ENCODE measurements at places on chromosomes 12 and 14.

- DNase-seq, result no peak
These were observed 47.4 kb upstream of the GPR68 start for GRCh38 chr14:91291786-91292405.

DNA sequence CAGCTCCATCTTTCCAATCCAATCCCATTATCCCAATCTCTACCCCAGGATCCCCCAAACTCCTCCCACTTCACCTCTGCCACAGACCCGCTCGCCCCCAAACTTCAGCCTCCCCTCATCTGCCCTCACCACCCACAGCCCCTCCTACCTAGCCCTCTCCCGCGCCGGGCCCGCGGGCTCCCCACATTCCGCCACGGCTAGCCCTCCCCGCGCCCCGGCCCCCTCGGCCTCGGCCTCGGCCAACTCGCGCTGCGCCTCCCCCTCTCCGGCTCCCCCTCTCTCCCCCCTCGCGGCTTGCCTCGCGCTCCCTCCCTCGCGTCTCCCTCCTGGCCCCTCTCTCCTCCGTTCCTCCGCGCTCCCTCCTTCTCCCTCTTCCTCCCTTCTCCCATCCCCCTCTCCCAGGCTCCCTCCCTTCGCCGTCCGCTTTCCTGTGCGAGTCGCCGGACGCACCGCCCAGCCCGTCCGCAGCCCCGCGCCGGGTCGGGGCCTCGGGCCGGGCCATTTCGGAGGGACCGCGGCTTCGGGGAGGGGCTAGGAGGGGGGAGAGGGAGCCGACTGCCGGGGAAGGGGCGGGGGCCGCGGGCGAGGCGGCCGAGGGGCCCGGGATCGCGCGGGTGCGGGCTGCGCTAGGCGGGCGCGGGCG lies at the start of gene ATN1:
ATN1 (plus strand) TSS at position 581 of the 643 bp plus-strand sequence. CDS start 6,043 bp downstream, outside the sequence.
- peak; percentile 33 for DNase-seq

GRCh38 chr12:22082190-22082701 lies 36.2 kb downstream of the CMAS start:
- DNase-seq, result no peak

DNA sequence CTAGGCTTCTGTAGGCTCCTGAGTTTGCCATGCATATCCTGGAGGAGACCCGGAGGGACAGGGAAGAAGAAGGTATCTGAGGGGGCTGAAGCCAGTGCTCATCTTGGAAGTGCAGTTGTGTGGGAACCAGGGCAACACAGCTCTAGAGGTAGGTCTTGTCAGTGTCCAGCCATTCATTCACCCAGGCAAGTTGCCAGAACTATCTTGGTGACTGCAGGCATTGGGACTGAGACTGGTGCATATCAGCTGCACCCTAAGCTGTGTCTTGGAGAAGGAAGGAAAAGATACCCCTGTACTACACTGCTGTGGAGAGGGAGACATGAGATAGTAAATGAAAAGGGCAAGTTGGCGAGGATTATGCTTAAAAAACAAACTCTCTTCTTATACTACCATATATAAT lies 4.9 kb upstream of the WIF1 start:
- DNase-seq, result no peak

- DNase-seq, result no peak
These were observed 596.7 kb downstream of the SLC6A15 start for GRCh38 chr12:84315926-84316325.

DNA sequence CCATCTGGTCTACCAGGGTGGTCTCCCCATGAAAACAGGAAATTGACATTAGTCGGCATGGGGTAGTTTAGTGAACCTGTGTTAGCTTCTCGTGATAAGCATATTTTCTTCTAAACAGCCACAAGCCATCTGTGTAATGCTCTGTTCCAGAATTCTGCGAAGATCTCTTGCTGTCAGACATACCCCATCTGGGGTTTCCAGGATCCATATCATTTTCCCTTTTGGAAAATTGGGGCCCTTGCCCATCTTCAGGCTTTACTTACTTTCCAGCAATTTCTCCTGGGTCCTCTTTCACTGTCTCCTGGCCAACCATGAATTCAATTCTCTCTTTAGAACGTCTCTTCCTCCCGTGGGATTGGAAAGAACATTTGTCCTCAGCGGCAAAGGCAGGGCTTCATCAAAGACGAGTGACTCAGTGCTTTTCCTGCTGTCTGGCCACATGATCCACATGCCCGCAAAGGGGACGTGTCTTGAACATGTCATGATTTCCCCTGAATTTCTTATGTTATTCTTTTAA lies 21.4 kb upstream of the NCOR2 start:
- DNase-seq, result peak; percentile 21

- DNase-seq, result no peak
These were observed 240.4 kb downstream of the SNAPC1 start for GRCh38 chr14:62002642-62003041.

DNA sequence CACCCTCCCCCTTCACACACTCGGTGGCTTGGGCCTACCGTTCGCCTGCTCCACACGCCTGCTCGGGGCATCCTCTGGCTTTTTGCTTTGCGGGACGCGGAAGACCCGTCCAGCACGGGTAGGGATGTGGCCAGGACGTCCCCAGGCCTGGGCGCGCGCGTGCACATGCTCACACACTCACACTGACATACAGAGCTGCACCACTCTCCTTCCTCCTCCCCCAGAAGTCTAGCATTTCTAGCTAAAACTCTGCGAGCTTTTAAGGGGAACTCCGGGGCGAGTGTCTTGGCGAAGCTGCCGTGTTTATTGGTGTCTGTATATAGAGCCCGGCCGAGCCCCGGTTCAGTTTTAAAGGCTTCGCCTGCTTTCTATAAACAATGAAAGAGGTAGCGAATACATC lies 5.0 kb downstream of the TBX5 start:
- DNase-seq, result no peak

DNA sequence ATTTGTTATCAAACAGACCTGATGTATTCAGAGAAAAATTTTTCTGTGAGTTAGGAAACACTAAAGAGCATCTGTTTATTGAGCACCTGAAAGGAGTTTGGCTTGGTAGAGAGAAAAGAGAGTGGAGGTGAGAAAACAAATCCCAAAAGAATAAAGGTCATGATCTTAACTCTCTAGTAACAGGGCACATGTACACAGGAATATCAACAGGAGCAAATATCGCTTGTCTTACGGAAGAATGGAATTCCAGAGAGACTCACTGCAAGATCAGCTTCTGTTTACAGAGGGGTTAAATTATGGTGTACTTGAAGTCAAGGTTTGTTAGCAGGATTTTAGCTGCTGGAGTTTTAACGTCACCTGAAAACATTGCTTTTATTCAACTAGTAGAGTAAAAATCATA lies 78.8 kb downstream of the SPPL3 start:
- DNase-seq, result no peak

GRCh38 chr12:106309671-106310505 lies 7.4 kb downstream of the TCP11L2 start:
- DNase-seq, result no peak

DNA sequence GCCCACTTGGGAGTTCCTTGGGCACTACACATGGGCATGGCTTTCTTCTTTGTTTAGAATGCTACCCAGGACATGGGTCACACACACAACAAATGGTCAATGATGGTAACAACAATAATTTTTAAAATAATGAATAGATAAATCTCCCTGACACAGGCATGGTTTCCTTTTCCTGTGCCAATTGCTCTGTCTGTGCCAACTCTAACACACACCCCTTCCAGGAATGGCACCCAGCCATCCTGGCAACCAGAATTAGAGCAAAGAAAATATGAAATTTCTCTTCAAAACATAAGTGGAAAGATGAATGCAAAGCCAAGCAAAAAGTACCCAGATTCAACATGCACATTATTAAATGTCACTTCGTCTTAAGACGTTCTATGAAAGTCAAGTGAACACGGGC lies 104.9 kb upstream of the SOX5 start:
- DNase-seq, result no peak

GRCh38 chr12:1443421-1444141 lies 150.8 kb downstream of the FBXL14 start:
- DNase-seq, result no peak

GRCh38 chr12:96521895-96522682 lies 32.7 kb downstream of the CFAP54 start:
- no peak for DNase-seq

All from stimulated activated CD4-positive, alpha-beta T cell treated with anti-CD3 and anti-CD28 coated beads, Interleukin-4, amount 100 ng/mL, for 48 hours (primary cell).